ENCODE measurements at places on chromosomes 2 and 18. TPM values are rescaled to one million over a fixed set of nuclear protein-coding genes. Genes with fewer than 3 reads are reported as not detected.

DNA sequence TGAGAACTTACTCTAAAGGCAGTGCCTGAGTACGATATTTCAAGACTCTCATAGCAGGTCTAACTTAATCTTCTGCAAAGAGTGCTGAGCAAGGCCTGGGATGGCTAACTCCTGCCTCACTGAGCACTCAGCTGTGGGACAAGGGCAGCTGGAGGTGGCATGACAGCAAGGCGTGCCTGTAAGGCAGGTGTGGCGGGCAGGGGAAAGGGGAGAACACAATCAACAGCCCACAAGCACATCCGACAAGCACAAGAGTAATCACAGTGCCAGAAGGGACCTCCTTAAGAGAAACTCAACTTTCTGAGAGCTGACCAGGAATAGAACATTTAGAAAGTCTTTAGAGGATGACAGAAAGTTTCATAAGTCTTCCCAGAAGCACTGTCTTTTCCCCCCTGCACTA lies 42.0 kb downstream of the GPR45 start:
- H3K27ac ChIP-seq = no peak overlapping the region
- no peak overlapping the region for H3K4me3 ChIP-seq
- no peak for DNase-seq
- H3K4me1 ChIP-seq = no peaks in the 10 kb centered on the region
- H3K36me3 ChIP-seq = peaks cover 22% of the 10 kb centered on the region
- no peaks in the 10 kb centered on the region for H3K27me3 ChIP-seq

DNA sequence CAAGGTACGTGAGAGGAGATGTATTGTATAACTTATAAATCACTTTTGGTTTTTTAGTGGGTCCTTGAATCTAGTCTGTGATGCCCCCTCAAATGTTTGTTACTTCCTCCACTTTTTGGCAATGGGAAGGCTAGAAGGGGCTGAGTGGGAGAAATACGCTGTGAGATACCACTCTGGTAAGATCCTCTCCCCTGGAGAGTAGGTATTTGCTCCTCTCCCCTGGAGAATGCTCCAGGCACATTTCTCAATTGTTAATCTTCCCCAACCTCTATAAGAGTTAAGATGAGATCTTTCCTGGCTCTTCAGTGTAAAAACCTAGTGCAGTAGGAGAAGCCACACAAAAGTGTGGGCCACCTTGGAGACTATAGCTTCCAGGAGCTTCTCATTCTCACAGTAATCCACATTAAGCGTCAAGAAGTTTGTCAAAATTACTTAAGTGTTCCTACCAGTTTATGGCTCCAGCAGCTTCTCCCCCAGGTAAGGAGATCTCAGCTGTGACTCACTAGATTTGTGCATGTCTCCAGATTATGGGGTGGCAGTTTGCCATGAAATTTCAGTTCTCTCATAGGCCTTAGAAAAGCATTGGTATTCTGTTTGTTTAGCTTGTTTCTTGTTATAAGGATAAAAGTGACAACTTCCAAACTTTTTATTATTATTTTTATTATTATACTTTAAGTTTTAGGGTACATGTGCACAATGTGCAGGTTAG lies 182.6 kb downstream of the FSIP2 start:
- no peaks in the 10 kb centered on the region for H3K36me3 ChIP-seq
- H3K4me1 ChIP-seq = no peaks in the 10 kb centered on the region
- no peak overlapping the region for H3K4me3 ChIP-seq
- no peaks in the 10 kb centered on the region for H3K27me3 ChIP-seq

GRCh38 chr18:26579941-26580618 lies 31.7 kb upstream of the KCTD1 start:
- DNase-seq = no peak
- H3K4me1 ChIP-seq = no peaks in the 10 kb centered on the region
- no peak overlapping the region for H3K27ac ChIP-seq

- no peak overlapping the region for H3K4me3 ChIP-seq
- no peak overlapping the region for H3K27ac ChIP-seq
- H3K27me3 ChIP-seq = no peaks in the 10 kb centered on the region
- H3K4me1 ChIP-seq = no peaks in the 10 kb centered on the region
Observed at GRCh38 chr2:124702777-124703176, 677.7 kb downstream of the CNTNAP5 start.

DNA sequence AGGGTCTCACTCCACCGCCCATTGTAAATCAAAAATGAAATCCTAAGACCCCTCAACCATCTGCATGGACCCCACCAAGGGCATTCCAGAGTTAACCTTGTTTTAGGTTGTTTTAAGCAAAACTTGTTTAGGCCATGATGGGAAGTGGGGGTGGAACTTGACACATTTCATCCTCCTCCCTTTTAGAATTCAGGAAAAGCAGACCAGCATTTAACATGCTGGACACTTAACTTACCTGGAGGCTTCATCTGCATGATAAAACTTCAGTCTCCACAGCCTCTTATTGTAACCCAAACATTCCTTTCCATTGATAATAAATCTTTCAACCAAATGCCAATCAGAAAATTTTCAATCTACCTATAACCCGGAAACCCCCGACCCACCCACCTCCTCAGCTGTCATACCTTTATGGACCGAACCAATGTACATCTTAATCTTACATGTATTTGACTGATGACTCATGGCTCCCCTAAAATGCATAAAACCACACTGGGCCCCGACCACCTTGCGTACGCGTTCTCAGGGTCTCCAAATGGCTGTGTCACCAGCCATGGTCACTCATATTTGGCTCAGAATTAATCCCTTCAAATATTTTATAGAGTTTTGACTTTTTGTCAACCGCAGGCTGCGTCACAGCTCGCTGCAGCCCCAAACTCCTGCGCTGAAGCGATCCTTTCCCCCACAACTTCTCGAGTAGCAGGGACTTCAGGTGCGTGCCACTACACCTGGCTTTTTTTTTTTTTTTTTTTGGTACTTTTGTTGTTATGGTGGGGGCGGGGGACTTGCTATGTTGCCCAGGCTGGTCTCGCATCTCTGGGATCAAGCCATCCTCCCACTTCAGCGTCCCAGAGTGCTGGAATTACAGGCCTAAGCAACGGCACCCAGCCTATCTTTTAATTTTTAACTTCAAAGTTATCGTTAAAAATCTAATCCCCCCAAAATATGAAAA lies 917 bp downstream of the MPPE1 start:
- no peaks in the 10 kb centered on the region for H3K36me3 ChIP-seq
- DNase-seq = no peak
- no peaks in the 10 kb centered on the region for H3K4me1 ChIP-seq
- H3K27ac ChIP-seq = peak overlapping the region; percentile 94

- H3K27me3 ChIP-seq = no peaks in the 10 kb centered on the region
- H3K27ac ChIP-seq = no peak overlapping the region
- no peak overlapping the region for H3K4me3 ChIP-seq
- no peaks in the 10 kb centered on the region for H3K4me1 ChIP-seq
- H3K36me3 ChIP-seq = no peaks in the 10 kb centered on the region
Observed at GRCh38 chr2:44736270-44736942, 205.1 kb upstream of the SIX3 start.

GRCh38 chr2:39511605-39512433 lies 74.7 kb upstream of the MAP4K3 start:
- H3K4me1 ChIP-seq = peaks cover 52% of the 10 kb centered on the region
- no peaks in the 10 kb centered on the region for H3K27me3 ChIP-seq
- H3K36me3 ChIP-seq = no peaks in the 10 kb centered on the region
- no peak overlapping the region for H3K4me3 ChIP-seq
- DNase-seq = no peak

- H3K36me3 ChIP-seq = no peaks in the 10 kb centered on the region
- no peak for DNase-seq
- no peak overlapping the region for H3K27ac ChIP-seq
- H3K4me3 ChIP-seq = no peak overlapping the region
Observed at GRCh38 chr2:24785671-24786321, 7.4 kb downstream of the PTRHD1 start.

- no peak overlapping the region for H3K27ac ChIP-seq
- H3K27me3 ChIP-seq = peaks cover 56% of the 10 kb centered on the region
- no peaks in the 10 kb centered on the region for H3K36me3 ChIP-seq
- H3K4me1 ChIP-seq = no peaks in the 10 kb centered on the region
- DNase-seq = no peak
Observed at GRCh38 chr18:27184115-27185024, 738 bp downstream of the CHST9 start.

GRCh38 chr2:127510073-127510472 lies 16.2 kb downstream of the IWS1 start:
- H3K36me3 ChIP-seq = peaks cover 8% of the 10 kb centered on the region
- no peak for DNase-seq
- H3K4me1 ChIP-seq = peaks cover 40% of the 10 kb centered on the region
- H3K27ac ChIP-seq = peak overlapping the region; percentile 28
- H3K4me3 ChIP-seq = no peak overlapping the region
- no peaks in the 10 kb centered on the region for H3K27me3 ChIP-seq

The AQP12B gene
- total RNA-seq = not detected

The RNU2-63P gene
- total RNA-seq = 11.4 TPM

The ANKRD62 gene
- not detected for total RNA-seq

The SRBD1 gene
- total RNA-seq = 21.9 TPM

The GPR35 gene
- 2.9 TPM for total RNA-seq
